ENCODE measurements at places on chromosomes 13 and 19. TPM values are rescaled to one million over a fixed set of nuclear protein-coding genes. Genes with fewer than 3 reads are reported as not detected.

GRCh38 chr13:50249144-50249521 lies 233.9 kb downstream of the KCNRG start:
- no peak overlapping the region for H3K27ac ChIP-seq
- H3K4me1 ChIP-seq, result peaks cover 14% of the 10 kb centered on the region
- H3K4me3 ChIP-seq, result no peak overlapping the region
- no peaks in the 10 kb centered on the region for H3K36me3 ChIP-seq

- no peak overlapping the region for H3K27ac ChIP-seq
- peaks cover 20% of the 10 kb centered on the region for H3K4me1 ChIP-seq
- no peaks in the 10 kb centered on the region for H3K36me3 ChIP-seq
- no peaks in the 10 kb centered on the region for H3K27me3 ChIP-seq
- H3K4me3 ChIP-seq, result no peak overlapping the region
- DNase-seq, result no peak
Measured at GRCh38 chr13:19791953-19792537, 9.3 kb upstream of the PSPC1 start.

GRCh38 chr19:40510526-40511115 lies 43.8 kb downstream of the SPTBN4 start:
- H3K4me3 ChIP-seq, result no peak overlapping the region
- no peaks in the 10 kb centered on the region for H3K4me1 ChIP-seq
- peaks cover 52% of the 10 kb centered on the region for H3K27me3 ChIP-seq
- no peak overlapping the region for H3K27ac ChIP-seq
- DNase-seq, result peak; percentile 19

- DNase-seq, result peak; percentile 56
- H3K27ac ChIP-seq, result no peak overlapping the region
- H3K27me3 ChIP-seq, result no peaks in the 10 kb centered on the region
- H3K4me3 ChIP-seq, result no peak overlapping the region
- no peaks in the 10 kb centered on the region for H3K36me3 ChIP-seq
Measured at GRCh38 chr13:90594681-90595080, 752.8 kb upstream of the MIR17HG start.

DNA sequence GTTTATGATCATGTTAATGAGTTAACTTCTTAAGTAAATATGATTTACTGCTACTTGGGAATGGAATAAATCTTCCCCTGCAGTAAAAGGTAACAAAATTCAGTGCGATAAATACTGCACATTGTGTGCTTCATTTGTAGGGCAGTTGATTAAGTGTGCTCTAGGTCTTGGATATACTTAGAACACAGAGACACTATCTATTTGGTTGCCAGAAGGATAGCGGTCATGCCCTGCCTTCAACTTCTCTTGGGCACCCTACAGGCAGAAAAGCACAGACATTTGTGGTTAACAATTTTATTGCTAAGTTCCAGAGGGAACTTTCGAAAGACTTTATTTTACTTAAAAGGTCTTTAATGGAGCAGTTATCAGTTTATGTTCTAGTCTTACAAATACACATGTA lies 605.8 kb downstream of the PCDH9 start:
- H3K36me3 ChIP-seq, result no peaks in the 10 kb centered on the region
- DNase-seq, result no peak
- H3K4me3 ChIP-seq, result no peak overlapping the region

- H3K4me1 ChIP-seq, result peaks cover 19% of the 10 kb centered on the region
- peak; percentile 4 for DNase-seq
- H3K4me3 ChIP-seq, result no peak overlapping the region
- no peaks in the 10 kb centered on the region for H3K27me3 ChIP-seq
Measured at GRCh38 chr13:112486386-112487126, 101.4 kb downstream of the TUBGCP3 start.

Gene RNF225
- not detected for total RNA-seq

Gene SHD
- total RNA-seq, result not detected

Gene UHRF1
- 72.1 TPM for total RNA-seq

Gene CBLC
- total RNA-seq, result not detected

Gene CRLF1
- total RNA-seq, result 4.7 TPM
